Activated naive CD4-positive, alpha-beta T cell treated with anti-CD3 and anti-CD28 coated beads, Interleukin-2, amount 10 ng/mL, durations not matched to agents 7 days and 5 days (primary cell): ENCODE measurements at places on chromosomes 11 and 22.

- no peak for DNase-seq
These were observed 87.6 kb upstream of the SEPTIN5 start for GRCh38 chr22:19626666-19627065.

DNA sequence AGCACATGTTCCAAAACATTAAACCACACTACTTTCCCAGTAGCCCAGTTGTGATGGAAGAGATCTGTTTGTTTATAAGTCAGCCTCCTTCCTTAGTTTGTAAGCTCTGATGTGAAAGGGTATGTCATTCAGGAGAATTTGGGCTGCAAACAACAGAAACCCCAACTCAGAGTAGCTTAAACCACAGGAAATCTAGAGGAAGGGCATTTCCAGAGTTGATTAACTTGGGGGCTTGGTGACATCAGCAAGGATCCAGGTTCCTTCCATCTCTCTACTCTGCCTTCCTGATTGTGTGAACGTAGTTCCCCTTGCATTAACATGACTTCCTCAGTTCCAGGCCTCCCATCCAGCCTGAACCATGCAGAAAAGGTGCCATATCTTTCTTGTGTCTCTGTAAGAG, 6.5 kb upstream of the FJX1 start:
- no peak for DNase-seq

DNA sequence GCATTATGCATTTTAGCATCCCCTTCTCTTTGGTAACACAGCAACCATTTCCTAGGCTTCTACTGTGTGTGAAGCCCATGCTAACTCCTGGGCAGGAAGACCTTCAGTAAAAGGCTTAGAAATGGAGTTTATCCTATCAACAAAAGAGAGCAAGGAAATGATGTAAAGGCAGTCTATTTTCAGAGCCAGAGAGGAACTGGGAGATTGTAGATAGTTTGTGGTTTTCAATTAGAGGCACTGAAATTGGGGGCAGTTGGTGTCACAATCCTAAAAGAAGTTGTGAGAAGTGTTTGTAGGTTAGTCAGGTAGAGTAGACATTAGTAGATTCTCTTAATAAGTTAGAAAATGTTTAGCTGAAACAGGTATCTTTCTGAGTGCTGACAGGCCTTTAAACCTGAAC, 7.1 kb downstream of the ACAD8 start:
- no peak for DNase-seq

GRCh38 chr11:61684870-61685616, 4.9 kb downstream of the DAGLA start:
- DNase-seq, result no peak

DNA sequence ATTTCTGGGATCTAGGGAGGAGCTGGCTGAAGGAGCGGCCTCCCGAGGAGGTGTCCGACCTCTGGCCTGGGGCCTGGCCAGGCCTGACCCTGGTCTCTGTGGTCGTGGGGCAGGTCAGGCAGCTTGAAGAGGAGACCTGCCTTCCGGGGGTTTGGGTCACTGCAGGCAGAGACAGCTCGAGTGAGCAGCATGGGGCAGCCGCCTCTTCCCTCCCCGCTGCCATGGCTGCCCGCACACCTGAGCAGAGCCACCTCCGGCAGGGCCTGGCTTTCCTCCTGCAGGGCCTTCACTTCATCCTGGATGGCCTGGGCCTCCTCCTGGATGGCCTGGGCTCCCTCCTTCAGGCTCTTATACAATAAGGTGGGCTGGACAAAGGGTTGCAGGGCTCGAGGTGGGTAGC, 8.0 kb upstream of the NAALADL1 start:
- DNase-seq, result no peak

DNA sequence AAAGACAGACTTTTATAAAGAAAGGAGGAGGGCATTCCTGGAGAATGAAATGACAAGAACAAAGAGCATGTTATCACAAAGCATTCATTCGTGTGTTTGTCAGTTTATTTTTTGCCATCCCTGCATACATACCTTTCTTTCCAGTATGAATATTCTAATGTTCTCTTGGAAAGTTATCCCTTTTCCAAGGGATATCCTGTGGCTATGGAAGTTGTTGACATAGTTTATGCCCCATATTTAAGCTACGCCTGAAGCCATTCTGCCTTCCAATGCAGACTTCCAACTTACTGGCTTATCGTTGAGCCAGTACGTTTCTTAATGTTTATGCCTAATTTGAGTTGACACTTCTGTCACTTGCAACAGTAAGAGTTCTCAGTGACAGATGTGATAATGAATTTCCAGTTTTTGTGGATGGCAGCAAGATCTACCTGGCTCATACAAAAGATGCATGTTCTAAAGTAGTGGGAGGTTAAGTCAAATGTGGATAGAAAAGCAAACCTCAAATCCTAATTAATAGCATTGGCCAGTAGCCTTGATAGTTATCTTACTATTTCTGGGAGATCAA, 133.3 kb upstream of the ANO3 start:
- DNase-seq, result no peak

GRCh38 chr11:126886085-126886484, 114.5 kb downstream of the KIRREL3 start:
- DNase-seq, result no peak
